ENCODE measurements at places on chromosomes 7 and 10.

- DNase-seq, result no peak
Measured at GRCh38 chr10:35126062-35126529, 550 bp upstream of the CREM start.

DNA sequence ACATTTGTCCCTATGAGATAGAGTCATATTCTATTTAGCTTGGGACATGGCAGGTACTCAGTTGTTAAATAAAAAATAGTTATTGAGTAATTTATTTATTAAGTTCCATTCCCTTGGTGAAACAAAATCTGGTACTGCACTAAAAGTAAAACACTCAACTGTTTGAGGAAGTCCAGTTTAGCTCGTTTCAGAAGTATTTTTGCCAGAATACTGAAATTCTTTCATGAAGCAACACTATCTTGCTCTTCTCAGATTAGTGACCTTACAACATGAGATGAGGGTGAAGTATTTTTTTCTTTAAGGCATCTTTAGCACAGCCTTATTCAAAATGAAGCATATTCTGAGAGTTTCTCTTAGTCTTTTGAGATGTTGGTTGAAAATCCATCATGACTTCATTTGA is 106.0 kb downstream of the ZNF365 start:
- DNase-seq, result no peak

DNA sequence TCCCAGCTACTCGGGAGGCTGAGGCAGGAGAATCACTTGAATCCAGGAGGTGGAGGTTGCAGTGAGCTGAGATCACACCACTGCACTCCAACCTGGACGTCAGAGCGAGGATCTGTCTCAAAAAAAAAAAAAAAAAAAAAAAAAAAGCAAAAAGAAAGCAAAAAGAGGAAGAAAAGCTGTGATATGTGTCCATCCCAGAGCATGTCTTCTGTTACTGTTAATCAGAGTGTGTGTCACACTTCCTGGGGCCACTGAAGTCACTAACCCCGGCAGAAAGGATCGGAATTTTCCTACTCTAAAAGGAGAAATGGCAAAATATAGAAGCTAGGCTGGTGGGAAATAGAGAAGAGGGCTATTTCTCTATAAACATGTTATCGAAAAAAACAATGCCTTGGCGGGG is 11.9 kb downstream of the PIK3AP1 start:
- DNase-seq, result no peak

DNA sequence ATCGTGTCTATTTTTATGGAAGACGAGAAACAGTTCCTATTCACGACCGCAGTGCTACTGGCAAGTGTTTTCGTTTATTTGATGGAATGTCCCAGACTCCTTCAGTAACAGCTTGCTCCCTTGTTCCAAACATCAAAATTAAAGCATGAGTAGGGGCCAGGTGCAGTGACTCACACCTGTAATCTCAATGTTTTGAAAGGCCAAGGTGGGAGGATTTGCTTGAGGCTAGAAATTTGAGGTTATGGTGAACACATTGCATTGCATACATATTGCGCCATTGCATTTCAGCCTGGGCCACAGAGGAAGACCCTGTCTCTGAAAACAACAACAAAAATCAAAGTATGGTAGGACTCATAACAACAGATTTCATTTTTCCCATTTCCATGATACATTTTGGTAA is 22.8 kb downstream of the PTTG1IP2 start:
- DNase-seq, result no peak

- DNase-seq, result no peak
Measured at GRCh38 chr7:66119245-66119850, 4.7 kb downstream of the CRCP start.

GRCh38 chr10:56370217-56371113 is 9.4 kb upstream of the ZWINT start:
- no peak for DNase-seq

DNA sequence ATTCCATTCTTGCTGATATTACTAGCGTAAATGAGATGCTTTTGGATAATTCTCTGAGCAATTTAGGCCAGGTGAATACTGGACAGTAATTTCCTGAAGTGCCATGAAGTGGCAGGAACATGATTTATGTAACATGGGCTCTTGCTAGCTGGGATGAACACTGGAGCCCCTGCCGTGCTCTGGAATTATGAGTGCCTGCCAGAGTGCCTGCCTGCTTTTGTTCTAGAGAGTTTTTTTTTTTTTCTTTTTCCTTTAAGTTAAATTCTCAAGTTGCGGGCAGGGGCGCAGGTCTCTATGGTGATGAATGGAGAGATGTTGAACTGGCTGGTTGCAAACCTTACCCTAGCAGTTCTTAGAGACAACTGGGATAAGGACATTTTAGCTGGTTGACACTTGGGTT is 165.9 kb downstream of the AUTS2 start:
- DNase-seq, result no peak

DNA sequence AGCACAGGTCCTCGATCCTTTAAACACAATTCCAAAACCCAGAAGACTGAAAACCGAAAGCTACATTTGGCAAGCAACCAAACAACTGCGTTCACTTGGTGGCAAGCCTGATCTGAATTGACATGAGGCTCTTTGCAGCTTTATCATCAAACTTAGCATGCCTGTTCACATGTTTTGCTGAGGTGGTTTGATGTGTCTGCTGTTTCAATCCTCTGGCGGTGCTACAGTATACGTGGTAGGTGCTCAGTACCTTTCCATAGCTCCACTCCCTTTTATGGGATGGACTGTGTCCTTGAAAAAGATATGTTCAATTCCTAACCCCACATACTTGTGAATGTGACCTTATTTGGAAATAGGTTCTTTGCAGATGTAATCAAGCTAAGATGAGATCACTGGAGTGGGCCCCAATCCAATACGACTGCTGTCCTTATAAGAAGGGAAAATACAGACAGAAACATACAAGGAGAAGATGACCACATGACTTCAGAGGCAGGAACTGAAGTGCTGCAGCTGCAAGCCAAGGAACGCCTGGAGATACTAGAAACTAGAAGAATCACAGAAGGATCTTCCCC is 33.4 kb downstream of the CCDC6 start:
- DNase-seq, result peak; percentile 54

DNA sequence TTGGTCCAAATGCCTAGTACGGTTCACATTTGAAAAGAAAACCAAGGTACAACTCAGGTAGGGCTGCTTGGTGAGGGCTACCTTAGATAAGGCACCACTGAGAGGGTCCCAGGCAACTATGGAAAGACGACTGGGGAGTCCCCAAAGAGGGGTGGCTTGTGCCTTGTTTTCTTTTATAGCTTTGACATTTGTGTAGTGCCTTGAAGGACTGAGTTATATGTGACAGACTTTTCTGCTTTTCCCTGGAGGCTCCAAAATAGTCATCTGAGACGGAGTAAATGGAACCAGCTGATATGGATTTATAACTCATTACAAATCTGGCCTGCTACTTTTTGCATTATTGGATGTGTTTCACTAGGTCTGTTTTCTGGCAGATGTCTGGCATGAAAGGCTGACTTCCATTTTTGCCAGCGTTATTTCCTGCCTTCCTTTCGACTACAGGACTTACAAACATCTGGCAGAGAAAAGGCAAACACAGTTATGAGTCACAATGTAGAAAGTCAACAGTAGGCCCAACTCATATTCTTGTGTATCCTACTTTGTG is 88.2 kb upstream of the IMMP2L start:
- no peak for DNase-seq

GRCh38 chr7:103799298-103799697 is 190.2 kb downstream of the RELN start:
- no peak for DNase-seq

- no peak for DNase-seq
Measured at GRCh38 chr7:150458235-150458634, 7.8 kb downstream of the GIMAP8 start.

DNA sequence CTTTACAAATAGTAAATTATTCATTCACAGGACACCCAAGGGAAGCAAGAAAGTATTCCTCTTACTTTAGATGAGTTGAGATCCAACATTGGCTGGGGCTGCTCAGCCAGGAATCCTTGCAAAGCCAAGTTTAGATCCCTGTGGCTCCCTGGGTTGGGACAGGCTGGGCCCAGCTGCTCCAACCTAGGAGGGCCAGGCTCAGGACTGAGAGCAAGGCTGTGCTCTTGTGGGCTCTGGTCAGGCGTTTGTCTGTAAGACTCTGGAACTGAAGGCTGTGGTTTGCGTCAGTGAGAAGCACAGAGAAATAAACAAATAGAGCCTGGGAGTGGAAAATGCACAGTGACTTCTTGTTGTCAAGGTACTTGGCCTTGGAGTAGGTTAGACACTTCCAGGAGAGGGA is 53.2 kb upstream of the TMEM273 start:
- DNase-seq, result no peak

Data from ascending aorta (tissue), 2 donors.